ENCODE measurements at places on chromosomes 11 and 22.

DNA sequence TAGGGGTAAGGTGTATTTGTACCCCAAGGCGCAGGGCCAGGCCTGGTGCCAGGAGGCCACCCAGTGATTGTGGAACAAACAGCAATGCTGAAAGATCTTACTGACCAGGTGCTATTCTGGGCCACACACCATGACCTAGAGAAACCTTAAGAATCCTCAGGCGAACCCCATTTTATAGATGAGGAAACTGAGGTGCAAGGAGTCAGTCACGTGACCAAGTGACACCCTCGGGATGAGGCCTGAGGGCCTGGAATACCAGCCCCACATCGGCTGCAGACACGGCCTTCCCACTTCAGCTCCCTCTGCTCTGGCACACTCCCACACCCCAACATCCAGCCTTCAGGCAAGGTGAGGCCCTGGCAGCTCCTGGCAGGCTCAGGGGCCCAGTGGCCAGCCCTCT, 13.1 kb downstream of the CABP7 start:
- no peak for DNase-seq

- DNase-seq: no peak
These were observed 62.6 kb downstream of the TRAF6 start for GRCh38 chr11:36447514-36447913.

DNA sequence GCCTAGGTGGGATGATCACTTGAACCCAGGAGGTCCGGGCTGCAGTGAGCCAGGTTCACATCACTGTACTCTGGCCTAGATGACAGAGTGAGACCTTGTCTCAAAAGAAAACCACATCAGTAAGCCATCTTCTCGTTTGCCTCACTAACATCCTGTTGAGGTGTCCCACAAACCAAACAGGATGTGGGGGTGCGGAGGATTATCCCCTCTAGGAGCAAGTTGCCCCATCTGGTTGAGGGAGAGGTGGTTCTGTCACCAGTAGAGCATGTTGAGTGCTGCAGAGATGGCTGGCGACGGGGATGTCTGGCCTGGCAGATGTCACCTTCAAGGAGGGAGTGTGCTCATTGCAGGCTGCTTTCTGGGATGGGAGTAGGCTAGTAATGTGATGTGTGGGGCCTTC, 72.4 kb downstream of the ZNRF3 start:
- peak; percentile 53 for DNase-seq

DNA sequence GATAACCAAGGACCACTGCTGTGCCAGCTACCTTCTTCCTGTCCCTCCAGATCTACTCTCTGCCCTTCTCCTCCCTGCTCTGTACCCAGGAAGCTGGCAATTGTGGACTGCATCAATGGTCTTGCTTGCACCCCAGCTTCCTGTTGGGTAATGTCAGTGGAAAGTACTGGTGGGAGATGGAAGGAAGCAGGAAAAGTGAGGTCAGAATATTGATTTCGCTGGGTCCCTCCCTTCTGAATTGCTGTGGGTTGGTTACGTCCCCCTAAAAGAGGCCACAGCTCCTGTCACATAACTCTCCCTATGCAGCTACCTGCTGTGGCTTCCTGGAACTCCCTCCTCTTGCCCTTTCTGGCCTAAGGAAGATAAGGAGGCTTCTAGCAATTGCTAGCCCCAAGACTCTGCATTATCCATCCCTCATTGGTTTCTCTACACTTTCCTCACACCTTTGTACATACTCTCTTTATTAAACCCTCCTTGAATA, 81.2 kb downstream of the RASSF10 start:
- DNase-seq: no peak

DNA sequence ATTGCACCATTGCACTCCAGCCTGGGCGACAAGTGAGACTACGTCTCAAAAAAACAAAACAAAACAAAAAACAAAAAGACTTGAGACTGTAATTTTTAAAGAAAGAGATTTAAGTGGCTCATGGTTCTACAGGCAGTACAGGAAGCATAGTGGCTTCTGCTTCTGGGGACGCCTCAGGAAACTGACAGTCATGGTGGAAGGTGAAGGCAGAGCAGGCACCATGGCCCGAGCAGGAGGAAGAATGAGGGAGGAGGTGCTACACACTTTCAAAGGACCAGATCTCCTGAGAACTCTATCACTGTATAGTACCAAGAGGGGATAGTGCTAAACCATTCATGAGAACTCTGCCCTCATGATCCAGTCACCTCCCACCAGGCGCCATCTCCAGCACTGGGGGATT, 52.0 kb downstream of the CBL start:
- no peak for DNase-seq

DNA sequence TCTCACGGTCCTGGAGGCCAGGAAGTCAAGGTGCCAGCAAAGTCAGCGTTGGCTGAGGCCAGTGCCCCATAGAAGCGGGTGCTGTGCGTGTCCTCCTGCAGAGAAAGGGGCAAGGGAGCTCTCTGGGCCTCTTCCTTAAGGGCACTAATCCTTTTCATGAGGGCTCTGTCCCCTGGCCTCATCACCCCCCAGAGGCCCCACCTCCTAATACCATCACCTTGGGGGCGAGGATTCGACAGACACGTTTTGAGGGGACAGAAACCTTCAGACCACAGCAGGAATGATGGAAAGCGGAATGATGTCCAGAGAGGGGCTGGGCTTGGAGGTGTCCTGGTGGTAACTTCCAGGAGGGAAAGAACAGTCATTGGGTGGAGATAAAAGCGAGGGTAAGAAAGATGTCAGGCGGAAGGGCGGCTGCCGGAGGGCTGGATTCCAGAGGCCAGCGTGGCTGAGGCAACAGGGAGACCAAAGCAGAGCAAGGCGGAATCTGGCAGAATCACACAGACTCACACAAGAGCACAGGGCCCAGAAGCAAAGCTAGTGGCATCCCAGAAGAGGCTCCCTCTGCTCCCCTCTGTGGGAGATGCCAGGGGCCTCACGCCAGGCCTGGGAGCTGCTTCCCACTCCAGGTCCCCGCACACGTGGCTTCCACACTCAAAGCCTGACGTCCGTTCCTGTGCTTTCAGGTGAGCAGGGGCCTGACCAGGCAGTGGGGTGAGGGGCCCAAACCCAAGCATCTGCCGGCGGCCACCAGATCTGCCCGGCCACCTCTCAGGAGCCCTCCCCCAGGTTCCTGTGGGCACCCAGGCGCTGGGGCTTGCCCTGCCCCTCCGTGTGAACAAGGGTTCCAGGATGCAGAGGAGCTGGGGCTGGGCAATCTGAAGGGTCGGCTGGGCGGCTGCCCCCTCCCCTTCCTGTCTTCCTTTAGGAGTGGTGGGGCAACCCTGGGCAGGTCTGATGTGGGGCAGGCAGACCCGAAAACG, 784.5 kb downstream of the BRD1 start:
- DNase-seq: no peak

GRCh38 chr11:30818721-30819120, 232.6 kb upstream of the MPPED2 start:
- DNase-seq: no peak

DNA sequence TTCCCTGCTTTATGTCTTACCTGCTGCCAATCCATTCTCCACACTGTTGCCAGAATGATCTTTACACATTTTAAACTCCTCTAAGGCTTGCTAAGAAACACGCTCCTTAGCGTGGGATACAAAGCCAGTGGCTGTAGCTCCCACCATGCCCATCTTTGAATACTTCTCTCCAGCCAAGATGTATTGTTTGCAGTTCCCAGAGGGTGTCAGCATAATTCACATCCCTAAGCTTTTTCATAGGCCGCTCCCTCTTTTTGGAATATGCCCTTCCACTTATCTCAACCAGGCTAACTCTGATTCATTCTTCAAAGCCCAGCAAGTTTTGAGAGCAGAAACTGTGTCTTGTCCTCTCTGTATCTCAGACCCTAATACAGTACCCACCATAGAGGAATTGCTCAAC, 8.1 kb upstream of the UPK2 start:
- no peak for DNase-seq
